ENCODE measurements at places on chromosomes 5 and 9. TPM values are rescaled to one million over a fixed set of nuclear protein-coding genes. Genes with fewer than 3 reads are reported as not detected.
A peak's percentile ranks its signal among the peaks of the same experiment; 100 is the strongest.

The OSTF1 gene
- 33.9 TPM for total RNA-seq

The PTCD2 gene
- 2.8 TPM for total RNA-seq

The FBXO38 gene
- total RNA-seq: 121 TPM

The SUSD1 gene
- 24.0 TPM for total RNA-seq

The SOHLH1 gene
- not detected for total RNA-seq

The ACSL6 gene
- total RNA-seq: 1.6 TPM

The PCDHA4 gene
- total RNA-seq: 0.78 TPM

The CARD9 gene
- 1.4 TPM for total RNA-seq

The C9 gene
- total RNA-seq: not detected

The SAPCD2 gene
- 0.41 TPM for total RNA-seq

The TLX3 gene
- total RNA-seq: not detected

GRCh38 chr5:154522284-154522683 is 44.3 kb upstream of the HAND1 start:
- no peak overlapping the region for H3K27ac ChIP-seq
- H3K27me3 ChIP-seq: no peaks in the 10 kb centered on the region
- peaks cover 14% of the 10 kb centered on the region for H3K4me1 ChIP-seq
- no peak overlapping the region for H3K4me3 ChIP-seq

GRCh38 chr5:112763165-112763564 is 25.5 kb downstream of the APC start:
- no peak overlapping the region for H3K4me3 ChIP-seq
- peaks cover 4% of the 10 kb centered on the region for H3K36me3 ChIP-seq
- H3K27me3 ChIP-seq: no peaks in the 10 kb centered on the region
- H3K4me1 ChIP-seq: peaks cover 9% of the 10 kb centered on the region

DNA sequence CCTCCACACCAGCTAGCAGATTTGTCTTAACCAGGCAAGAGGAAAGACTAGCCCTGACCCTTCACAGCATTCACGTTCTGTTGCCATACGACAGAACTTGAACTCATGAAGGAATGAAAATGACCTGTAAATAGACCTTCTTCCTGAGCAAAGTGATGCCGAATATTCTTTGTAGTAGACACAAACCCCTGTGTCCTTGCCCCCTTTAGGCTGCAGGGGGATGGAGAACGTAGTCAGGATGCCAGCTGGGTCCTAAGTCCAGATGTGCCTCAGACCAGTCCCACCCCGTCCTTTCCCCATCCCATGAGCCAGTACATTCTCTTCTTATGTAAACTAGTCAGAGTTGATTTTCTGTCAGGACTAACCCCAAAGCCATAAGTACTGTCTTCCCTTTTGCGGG is 104.2 kb upstream of the SAP30L start:
- no peaks in the 10 kb centered on the region for H3K4me1 ChIP-seq
- no peak overlapping the region for H3K27ac ChIP-seq
- no peak for DNase-seq
- H3K36me3 ChIP-seq: no peaks in the 10 kb centered on the region
- H3K4me3 ChIP-seq: no peak overlapping the region
- no peaks in the 10 kb centered on the region for H3K27me3 ChIP-seq

- no peaks in the 10 kb centered on the region for H3K36me3 ChIP-seq
- H3K4me3 ChIP-seq: no peak overlapping the region
- DNase-seq: no peak
- no peaks in the 10 kb centered on the region for H3K27me3 ChIP-seq
- no peaks in the 10 kb centered on the region for H3K4me1 ChIP-seq
- no peak overlapping the region for H3K27ac ChIP-seq
Observed at GRCh38 chr9:13717322-13718054, 438.0 kb upstream of the MPDZ start.

DNA sequence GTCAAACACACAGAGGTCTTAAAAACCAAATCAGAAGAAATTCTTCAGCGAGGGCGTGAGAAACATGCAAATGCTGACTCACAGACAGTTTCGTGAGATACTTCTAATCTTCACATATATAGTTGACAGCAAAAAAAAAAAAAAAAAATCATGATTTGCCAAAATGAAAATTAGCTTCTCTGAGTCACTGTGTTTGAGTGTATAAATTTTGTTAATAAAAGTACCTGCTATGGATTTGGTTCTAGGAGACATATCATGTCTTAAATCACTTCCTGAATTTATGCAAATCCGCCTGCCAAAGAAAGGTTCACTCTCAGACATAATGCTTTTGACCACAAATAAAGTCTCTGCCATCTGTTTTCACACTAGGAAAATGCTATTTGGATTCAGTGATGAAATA is 114.3 kb downstream of the SLC1A3 start:
- no peaks in the 10 kb centered on the region for H3K4me1 ChIP-seq
- no peaks in the 10 kb centered on the region for H3K27me3 ChIP-seq
- H3K4me3 ChIP-seq: no peak overlapping the region
- DNase-seq: no peak

GRCh38 chr9:131528886-131529505 is 2.1 kb downstream of the UCK1 start:
- no peaks in the 10 kb centered on the region for H3K27me3 ChIP-seq
- DNase-seq: no peak
- peaks cover 11% of the 10 kb centered on the region for H3K4me1 ChIP-seq
- peaks cover 45% of the 10 kb centered on the region for H3K36me3 ChIP-seq

GRCh38 chr9:304519-305185 is 90.0 kb downstream of the DOCK8 start:
- no peak overlapping the region for H3K27ac ChIP-seq
- H3K27me3 ChIP-seq: no peaks in the 10 kb centered on the region
- no peak overlapping the region for H3K4me3 ChIP-seq

DNA sequence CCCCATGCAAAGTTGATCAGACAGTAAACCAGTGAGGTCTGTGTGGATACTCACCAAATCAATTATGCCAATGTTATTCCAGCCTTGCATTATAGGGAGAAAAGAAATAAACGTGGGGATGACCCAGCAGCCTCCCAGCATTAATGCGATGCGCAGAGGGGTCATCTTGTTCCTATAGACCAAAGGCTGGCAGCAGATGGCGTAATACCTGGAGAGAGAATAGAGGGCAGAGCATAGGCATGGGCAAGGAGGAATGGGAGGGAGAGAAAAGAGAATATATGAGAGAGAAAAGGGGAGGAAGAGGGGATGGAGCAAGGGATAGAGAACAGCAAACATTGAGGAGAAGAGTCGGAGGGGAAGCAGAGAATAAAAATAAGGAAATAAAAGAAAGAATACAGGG is 131.2 kb downstream of the HTR4 start:
- no peaks in the 10 kb centered on the region for H3K4me1 ChIP-seq
- DNase-seq: no peak
- no peaks in the 10 kb centered on the region for H3K27me3 ChIP-seq
- no peak overlapping the region for H3K27ac ChIP-seq
- no peaks in the 10 kb centered on the region for H3K36me3 ChIP-seq
- H3K4me3 ChIP-seq: no peak overlapping the region

DNA sequence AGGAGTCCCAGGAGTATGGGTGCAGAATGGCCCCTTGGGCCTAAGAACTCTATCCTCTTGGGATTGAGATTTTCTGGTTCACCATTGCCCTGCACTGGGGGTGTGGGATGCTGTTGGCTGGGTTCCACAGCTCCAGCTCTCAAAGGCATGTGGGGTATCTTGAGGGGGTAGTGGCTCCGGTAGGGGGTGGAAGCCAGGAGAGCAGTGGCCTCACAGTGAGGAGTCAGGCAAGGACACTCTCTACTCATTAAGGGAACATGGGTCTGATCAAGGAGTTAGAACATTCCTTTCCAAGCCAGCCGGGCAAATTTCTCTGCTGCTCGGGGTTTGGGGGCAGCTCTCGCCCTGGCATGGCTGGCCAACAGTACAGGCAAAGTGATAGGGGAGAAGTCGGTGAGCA is 33.0 kb downstream of the LARP1 start:
- no peak overlapping the region for H3K27ac ChIP-seq
- no peak for DNase-seq
- H3K4me1 ChIP-seq: peaks cover 18% of the 10 kb centered on the region
- no peaks in the 10 kb centered on the region for H3K27me3 ChIP-seq
- H3K36me3 ChIP-seq: peaks cover 18% of the 10 kb centered on the region

DNA sequence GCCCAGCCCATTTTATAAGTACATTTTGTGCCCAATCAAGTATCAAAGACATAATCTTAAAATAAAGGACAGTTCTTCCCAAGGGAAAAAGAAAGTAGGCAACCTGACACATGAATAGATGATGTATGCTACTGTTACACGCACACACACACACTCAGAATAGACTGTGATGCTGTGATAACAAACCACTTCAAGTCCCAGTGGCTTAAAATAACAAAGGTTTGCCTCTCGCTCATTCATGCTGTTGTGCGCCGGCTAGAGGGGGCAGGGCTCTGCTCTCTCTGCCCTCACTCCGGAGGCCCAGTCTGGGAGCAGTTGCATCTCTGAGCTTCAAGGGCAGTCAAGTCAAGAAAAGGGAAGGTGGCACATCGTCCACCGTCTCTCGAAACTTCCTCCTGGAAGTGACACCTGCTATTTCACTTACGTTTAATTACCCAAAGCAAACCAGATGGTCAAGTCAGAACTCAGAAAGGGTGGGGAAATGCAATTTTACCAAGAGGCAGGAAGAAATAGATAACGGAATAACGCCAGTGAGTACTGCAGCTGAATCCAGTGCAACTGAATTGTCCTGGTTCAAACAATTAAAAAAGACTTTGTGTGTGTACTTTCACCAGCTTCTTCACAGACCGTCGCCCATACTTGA is 43.3 kb downstream of the ANKRD33B start:
- no peak overlapping the region for H3K27ac ChIP-seq
- H3K4me1 ChIP-seq: peaks cover 11% of the 10 kb centered on the region
- no peak overlapping the region for H3K4me3 ChIP-seq
- H3K27me3 ChIP-seq: no peaks in the 10 kb centered on the region

DNA sequence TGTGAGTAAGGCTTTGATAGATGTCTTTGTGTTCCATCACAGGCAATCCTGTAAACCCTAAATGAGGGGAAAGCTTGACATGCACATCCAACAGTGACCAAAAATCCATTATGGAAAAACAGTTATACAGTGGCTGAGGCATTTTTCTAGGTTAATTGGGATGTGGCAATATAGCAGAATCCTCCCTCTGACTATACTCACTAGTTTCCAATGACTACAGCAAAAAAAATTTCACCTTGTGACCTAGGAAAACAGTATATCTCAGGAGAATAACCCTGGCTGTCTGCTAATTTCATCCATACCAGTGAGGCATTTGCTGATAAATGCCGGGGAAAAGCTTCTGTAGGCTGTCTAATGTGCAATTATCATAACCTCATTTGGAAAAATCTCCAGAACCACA is 49.9 kb upstream of the SNCAIP start:
- no peaks in the 10 kb centered on the region for H3K36me3 ChIP-seq
- no peak overlapping the region for H3K27ac ChIP-seq
- no peak for DNase-seq
- H3K4me3 ChIP-seq: no peak overlapping the region
- peaks cover 6% of the 10 kb centered on the region for H3K4me1 ChIP-seq

GRCh38 chr9:121271368-121272341 is 3.7 kb downstream of the GSN start:
- H3K4me1 ChIP-seq: peaks cover 58% of the 10 kb centered on the region
- no peaks in the 10 kb centered on the region for H3K36me3 ChIP-seq
- H3K4me3 ChIP-seq: peak overlapping the region; percentile 90
- H3K27me3 ChIP-seq: no peaks in the 10 kb centered on the region
- peak overlapping the region; percentile 90 for H3K27ac ChIP-seq
- DNase-seq: no peak

DNA sequence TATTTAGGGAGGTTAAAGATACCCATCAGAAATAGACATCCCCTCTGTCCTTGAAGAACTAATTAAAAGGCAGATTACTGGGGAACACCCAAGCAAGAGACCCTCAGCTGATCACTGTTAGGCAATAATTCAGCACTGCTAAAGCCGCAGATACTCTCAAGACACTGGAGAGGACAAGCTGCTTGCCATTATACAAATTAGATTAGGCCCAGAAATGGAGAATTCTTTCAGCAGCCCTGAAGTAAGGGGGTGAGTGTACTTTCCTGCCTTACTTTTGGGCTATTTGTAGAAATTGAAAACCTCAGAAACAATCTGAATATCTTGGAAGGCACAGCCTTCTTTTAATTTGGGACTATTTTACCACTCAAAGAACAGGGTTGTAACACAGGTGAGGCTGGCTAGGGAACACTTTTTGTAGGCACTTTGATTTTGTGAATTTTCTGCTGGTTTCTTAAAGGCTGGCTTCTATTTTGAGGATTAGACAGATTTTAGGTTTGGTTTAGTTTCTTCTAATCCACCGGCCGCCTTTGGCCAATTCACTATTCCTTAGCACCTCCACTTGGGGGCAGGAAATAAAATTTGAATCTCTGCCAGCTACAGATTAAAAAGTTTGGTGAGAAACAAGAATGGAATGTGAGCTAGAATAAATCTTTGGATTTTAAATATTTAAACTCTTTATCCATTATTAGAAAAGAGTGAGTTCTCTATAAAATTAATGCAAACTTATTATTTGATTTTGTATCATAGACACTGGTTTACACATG is 106.0 kb downstream of the SMARCA2 start:
- H3K36me3 ChIP-seq: peaks cover 6% of the 10 kb centered on the region
- no peak overlapping the region for H3K4me3 ChIP-seq
- peaks cover 91% of the 10 kb centered on the region for H3K4me1 ChIP-seq
- no peaks in the 10 kb centered on the region for H3K27me3 ChIP-seq
- H3K27ac ChIP-seq: peak overlapping the region; percentile 91

GRCh38 chr5:111694133-111694532 is 62.9 kb downstream of the NREP start:
- H3K27me3 ChIP-seq: no peaks in the 10 kb centered on the region
- H3K27ac ChIP-seq: no peak overlapping the region
- no peaks in the 10 kb centered on the region for H3K36me3 ChIP-seq
- no peak overlapping the region for H3K4me3 ChIP-seq
- DNase-seq: no peak

GRCh38 chr9:95463148-95464060 is 53.4 kb downstream of the PTCH1 start:
- no peaks in the 10 kb centered on the region for H3K4me1 ChIP-seq
- peak overlapping the region; percentile 30 for H3K4me3 ChIP-seq
- DNase-seq: no peak
- H3K27me3 ChIP-seq: no peaks in the 10 kb centered on the region
- no peak overlapping the region for H3K27ac ChIP-seq

DNA sequence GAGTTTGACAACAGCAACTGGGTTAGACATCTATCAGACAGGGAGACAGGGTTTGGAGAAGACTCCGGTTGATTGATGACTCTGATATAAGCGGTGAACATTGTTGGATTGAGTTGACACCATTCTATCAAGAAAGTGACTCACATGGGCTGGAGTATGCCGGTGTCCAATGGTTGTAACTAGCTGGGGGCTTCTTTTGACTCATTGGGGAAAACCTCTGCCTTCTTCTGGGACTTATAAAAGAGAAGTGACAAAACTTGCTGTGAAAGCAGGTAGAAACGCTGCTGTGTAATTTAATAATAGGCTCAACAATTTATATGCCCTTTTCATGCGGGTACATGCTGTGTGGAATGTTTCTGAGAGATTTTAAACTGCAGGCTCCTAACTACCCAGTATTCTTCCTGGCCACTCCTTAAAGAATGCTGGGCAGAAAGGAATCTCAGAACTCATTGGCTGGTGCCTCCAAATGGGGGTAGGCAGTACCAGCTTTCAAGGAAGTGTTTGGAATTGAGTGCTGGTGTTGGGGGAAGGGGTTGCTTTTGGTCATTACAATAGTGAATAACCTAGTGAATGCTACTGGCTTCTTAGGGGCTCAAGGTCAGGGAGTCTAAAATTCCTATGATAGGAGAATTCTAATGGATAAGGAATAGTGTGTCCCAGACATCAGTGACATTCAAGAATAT is 43.9 kb downstream of the FYB1 start:
- H3K27me3 ChIP-seq: no peaks in the 10 kb centered on the region
- no peak for DNase-seq
- H3K4me3 ChIP-seq: no peak overlapping the region
- H3K36me3 ChIP-seq: no peaks in the 10 kb centered on the region
- no peaks in the 10 kb centered on the region for H3K4me1 ChIP-seq
- H3K27ac ChIP-seq: no peak overlapping the region

Data from thoracic aorta (tissue), 2 donors.